ENCODE measurements at places on chromosomes 4 and X.

DNA sequence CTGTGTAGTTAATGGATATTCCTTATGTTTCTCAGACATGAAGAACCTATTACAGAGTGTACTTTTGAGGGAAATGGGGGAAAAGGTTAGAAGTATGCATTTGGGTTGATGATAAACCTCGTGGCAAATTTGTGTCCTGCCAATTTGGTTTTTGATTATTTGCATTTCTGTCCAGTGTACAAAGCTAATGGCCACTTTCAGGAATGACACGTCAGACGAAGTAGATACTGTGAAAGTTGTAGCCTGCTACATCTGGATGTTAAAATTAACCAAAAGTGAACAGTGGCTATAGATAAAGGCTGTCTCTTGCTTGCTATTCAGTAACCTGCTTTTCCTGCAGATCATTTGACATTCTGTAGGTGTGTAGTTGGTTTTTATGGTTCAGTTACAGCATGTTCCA, 1.0 kb downstream of the PRDX4 start:
- DNase-seq = no peak

- no peak for DNase-seq
Measured at GRCh38 chr4:56424176-56424575, 11.2 kb downstream of the PPAT start.

DNA sequence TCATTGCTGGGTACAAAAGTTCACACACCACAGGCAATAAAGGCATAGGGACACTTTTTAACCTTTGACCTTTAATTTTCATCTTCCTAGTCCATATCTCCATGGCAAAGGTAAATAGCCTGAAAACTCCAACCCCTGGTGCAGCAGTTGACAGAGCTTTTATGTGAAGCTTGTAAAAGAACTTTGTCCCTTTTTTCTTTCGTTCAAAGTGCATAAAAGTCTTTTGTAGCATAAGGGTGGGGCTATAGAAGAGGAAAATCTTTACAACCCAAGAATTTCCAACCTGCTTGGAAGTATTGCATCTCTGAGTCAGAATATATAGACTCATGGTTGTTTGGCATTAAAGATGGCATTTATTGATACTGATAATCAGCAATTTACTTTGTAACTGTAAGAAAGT, 20.4 kb downstream of the POF1B start:
- DNase-seq = no peak

- DNase-seq = no peak
Measured at GRCh38 chr4:138736362-138736761, 279.2 kb upstream of the NOCT start.

GRCh38 chr4:105357258-105357980, 116.4 kb downstream of the PPA2 start:
- DNase-seq = no peak

GRCh38 chrX:21289232-21289631, 85.0 kb upstream of the CNKSR2 start:
- no peak for DNase-seq

DNA sequence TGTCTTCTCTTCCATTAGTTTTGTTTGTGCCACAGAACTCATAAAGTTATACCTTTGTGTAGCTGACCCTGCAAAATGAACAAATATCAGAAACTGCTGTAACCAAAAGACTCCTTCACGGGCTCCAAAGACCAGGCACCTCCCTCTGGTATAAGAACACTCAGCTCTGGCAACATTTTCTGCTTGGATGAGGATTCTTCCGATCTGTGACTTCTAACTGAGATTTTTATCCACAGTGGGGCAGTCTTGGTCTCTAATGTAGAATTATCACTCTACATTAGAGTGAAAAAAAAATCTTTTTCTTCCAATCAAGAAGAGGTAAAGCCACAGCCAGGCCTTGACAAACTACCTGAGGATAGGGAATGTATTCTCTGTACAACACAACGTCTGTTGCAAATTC, 38.5 kb upstream of the PRSS48 start:
- DNase-seq = no peak

DNA sequence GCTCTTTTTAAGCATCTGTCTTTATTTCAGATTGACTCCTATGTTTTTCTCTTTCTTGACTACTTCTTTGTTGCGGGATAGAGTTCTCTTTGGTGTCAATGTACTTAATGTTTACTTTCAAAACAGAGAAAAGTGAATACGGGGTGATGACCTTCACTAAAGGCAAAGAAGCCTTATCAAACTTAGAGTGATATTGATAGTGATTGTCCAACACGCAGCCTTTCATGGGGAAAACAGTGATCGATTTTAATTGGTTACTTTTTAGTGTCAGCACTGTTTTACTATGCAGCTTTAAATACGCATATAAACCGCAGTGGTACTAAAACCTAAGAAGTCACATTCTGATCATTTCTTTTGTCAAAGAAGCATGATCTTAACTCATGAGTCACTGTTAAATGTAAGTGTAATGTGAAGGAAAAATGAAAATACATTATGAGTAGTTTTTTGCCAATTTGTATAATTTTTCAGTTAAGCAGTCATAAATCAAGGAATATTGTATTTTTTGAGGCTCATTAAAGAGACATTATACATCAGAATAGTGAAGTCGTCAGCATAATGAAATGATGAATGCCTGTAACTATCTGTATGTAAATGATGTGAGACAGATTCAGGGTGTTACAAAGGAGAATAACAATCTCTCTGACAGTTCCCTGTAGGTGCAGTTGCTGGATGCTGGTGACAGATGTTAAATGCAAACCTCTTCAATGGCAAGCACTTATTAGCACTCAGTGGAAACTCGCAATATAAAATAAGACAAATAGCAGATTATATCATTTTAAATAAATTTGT, 2082.8 kb upstream of the TENM3 start:
- DNase-seq = no peak

GRCh38 chr4:161097821-161098220, 1066.0 kb downstream of the FSTL5 start:
- no peak for DNase-seq

- no peak for DNase-seq
Measured at GRCh38 chr4:98803251-98803650, 125.7 kb downstream of the EIF4E start.

DNA sequence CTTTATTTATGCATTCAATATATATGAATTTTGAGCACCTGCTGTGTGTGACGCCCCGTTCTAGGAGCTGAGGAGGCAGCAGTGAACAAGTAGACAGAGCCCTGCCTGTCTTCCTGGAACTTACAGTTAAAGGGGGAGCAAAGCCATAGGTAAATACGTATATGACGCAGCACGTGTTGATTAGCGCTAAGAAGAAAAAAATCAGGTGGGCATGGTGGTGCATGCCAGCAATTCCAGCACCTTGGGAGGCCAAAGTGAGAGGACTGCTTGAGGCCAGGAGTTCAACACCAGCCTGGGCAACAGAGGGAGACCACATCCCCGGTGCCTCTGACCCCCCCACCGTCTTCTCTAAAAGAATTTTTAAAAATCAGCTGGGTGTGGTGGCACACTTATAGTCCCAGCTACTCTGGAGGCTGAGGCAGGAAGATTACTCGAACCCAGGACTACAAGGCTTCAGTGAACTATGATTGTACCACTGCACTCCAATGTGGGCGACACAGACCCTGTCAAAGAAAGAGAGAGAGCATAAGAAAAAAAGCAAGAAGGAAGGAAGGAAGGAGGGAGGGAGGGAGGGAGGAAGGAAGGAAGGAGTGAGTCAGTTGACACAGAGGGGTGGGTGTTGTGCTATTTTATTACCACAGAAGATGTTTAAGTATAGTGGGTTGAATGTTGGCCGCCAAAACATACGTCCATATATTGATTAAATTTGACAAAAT, 5.4 kb upstream of the KIAA0232 start:
- no peak for DNase-seq

GRCh38 chr4:110160618-110161017, 37.8 kb downstream of the ELOVL6 start:
- no peak for DNase-seq

DNA sequence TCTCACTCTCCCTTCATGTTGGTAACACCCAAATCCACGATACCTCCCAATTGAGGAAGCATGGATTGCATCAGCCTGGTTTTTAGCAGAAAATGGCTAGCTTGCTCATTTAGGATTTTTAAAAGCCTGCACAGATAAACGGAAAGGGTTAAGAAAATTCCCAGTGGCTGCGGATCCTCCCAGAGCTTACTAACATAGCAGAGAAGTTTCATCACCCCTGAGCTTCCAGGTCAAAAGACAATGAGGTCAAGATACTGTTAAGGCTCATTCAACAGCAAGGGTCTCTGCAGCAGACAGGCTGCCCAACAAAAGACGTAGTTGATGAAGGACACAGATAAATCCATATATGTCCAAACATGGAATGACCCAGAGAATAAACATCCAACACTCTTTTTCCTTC, 220.2 kb downstream of the ASMT start:
- no peak for DNase-seq

DNA sequence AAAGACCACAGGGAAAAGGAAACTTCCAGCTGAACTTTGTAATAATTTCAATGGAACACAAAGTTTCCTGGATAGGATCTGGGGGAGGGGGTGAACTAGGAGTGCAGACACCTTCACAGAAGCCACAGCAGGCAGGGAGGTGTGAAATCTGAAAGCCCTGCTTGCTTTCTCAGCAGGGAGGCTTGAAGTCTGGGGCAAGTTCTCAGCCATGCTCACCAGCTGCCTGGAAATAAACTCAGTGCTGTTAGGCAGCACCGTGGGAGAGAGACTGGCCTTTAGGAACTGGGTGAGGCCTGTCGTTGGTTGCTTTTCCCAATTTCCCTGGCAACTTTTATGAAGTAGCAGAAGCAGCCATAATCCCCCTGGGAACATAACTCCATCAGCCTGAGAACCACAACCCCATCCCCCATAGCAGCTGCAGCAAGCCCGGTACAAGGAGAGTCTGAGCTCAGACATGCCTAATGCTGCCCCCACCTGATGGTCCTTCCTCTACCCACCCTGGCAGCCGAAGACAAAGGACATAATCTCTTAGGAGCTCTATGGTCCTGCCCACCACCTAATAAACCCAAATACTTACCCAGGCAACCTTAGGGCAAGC, 39.2 kb upstream of the NMU start:
- no peak for DNase-seq

DNA sequence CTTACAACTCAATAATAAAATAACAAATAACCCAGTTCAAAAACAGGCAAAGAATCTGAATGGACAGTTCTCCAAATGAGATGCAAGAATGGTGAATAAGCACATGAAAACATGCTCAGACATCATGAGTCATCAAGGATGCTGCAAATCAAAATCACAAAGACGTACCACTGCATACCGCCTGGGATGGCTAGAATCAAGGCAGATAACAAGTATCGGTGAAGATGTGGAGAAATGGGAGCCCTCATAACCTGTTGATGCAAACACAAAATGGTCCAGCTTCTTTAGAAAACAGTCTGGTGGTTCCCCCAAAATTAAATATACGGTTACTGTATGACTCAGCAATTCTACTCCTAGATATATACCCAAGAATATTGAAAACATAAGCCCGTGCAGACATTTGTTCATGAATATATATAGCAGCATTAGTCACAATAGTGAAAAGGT, 32.5 kb downstream of the AKAP4 start:
- no peak for DNase-seq

DNA sequence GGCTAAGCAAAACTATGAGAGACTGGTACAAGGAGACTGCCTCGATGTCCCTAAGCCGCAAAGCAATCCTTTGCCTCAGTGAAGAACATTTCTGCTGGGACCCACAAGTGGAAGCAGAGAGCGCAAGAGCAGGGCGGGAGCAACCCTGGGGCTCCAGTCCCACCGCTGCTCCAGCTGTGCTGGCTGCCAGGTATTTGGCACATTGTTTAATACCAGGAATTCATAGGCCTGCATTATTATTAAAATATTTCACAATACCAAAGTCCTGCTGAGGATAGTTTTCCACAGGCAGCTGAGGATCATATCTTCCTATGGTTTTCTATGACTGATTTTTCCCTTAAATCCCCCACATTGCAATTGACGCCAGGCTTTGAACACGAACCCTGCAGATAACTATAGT, 163.5 kb upstream of the TLL1 start:
- DNase-seq = no peak

DNA sequence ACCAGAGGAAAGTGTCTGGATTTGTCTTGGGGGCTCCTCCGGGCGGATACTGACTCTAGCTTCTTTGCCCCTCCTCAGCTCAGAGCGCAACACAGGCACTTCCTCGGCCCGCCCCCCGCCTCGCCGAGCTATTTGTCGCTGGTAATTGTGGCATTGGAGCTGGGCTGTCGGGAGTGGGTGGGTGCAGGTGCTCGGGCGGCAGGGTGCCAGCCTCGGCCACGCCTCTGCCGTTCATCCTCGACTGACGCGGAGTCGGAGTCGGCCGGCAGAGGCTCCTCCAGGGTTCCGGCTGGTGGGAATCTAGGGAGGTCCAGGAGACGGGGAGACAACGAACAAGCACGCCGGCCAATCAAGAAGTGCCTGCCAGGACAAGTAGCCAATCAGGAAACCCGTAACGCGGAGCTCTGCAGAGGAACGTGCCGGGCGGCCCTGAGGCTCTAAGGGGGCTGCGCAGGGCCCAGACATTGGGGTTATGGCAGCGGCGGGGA, 3.9 kb upstream of the SYN1 start:
- DNase-seq = peak; percentile 14

GRCh38 chr4:143531788-143532491, 18.4 kb downstream of the SMARCA5 start:
- no peak for DNase-seq

DNA sequence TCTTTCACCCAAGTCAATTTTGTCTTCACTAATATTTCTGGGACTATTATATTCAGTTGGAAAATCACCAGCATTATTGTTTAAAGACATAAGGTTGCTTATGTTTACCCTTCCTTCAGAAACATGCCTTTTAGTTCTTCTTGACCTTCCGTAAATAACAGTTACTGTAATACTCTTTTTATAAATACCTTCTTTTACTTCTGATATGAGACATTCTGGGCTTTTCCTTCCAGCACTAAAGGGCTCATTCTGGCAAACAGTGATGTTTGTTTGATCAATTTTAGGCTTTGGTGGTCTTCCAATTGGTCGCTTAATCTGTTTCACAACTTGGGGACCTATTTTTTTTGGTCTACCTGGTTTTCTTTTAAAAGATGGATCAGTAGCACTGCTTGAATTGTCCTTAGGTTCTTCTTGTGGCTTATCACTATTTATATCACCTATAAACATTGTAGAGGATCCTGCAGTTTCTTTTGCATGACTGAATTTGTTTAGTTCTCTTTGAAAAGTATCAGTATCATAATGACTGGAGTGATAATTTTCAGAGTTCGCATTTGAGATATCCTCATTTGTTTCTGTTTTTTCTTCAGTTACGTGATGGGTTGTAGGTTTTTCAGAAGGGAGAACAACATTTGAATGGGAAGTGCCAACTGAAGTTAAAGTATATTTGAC, 64.8 kb downstream of the NCAPG start:
- DNase-seq = no peak

DNA sequence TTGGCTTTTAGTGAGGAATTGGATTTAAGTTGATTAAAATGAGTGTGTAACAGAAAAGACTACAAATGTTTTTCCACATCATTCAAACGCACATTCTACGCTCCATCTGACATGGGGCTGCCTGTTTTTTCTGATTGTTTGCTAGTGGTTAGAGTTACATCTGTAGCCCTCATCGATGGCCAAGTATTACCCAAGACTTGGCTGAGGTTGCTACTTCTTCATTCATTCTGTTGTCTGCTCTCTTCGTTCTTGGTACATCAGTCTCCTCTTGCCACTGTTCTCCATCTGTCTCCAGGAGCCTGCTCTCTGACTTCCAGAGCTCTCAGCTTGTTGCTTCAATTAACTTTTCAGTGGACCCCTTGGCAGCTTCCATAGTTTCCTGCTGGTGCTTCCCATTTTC, 1844.6 kb upstream of the TENM3 start:
- DNase-seq = no peak

Data from stimulated activated CD4-positive, alpha-beta T cell treated with anti-CD3 and anti-CD28 coated beads, Interleukin-15, amount 100 ng/mL, for 1 hour (primary cell).